ENCODE measurements at places on chromosomes 3 and 15.
A peak's percentile ranks its signal among the peaks of the same experiment; 100 is the strongest.

- DNase-seq: no peak
These were observed 19.1 kb upstream of the CHST2 start for GRCh38 chr3:143100451-143100850.

- no peak for DNase-seq
These were observed 8.3 kb downstream of the MYO5A start for GRCh38 chr15:52520421-52520820.

DNA sequence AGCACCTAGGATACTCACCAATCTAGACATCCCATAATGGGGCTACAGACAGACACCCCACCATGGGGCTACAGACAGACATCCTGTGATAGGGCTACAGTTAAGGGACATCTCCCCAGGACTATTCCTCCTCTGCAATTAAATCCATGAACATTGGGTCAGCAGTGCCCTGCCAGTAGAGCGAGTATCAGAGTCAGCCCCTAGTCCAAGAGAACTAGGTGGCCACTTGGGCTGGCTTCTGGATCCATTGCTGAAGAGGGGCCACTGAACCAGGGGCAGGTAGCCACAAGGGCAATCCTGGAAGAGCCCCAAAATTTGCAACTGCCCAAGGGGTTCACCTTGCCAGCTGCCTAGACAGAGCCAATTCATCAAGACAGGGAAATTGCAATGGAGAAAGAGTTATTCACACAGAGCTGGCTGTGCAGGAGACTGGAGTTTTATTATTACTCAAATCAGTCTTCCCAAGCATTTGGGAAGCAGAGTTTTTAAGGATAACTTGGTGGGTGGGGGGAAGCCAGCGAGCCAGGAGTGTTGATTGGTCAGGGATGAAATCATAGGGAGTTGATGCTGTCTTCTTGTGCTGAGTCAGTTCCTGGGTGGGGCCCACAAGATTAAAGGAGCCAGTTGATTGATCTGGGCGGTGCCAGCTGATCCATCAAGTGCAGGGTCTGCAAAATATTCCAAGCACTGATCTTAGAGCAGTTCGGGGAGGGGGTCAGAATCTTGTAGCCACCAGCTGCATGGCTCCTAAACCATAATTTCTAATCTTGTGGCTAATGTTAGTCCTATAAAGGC, 170.2 kb upstream of the SMAD3 start:
- DNase-seq: no peak

DNA sequence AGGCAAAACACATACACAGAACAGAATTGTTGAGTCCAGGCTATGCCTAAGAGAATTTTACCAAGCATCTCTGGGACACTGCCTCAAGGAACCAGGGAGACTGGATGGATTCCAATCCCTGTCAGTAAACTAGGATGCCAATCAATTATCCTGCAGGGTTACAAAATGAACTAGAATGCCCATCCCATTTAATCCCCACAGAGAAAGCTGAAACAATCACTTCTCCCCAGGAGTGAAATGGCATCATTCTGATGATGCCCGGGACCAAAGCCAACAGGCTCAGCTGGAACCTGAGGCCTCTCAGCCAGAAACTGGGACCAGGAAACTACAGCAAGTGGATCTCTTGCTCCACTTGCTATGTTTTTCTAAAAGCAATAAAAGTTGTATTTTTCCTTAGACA, 130.0 kb upstream of the TJP1 start:
- DNase-seq: no peak

DNA sequence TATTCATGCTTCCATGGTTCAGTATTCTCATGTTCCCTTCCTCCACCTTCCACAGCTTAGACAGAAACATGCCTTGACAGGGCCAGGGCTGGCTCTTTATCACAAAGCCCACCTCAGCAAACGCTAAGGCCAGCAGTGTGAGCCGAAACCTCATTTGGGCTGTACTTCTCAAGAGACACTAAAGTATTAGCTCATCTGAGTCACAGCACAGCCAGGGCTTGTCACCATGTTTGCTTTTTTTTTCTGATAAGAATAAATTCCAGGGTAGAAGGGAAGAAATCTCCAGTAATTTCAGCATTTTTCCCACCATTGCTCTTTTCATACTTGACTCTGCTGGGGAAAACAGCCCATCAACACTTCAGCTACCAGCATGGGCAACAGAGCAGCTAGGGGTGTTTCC, 95.4 kb downstream of the MYLK start:
- no peak for DNase-seq

DNA sequence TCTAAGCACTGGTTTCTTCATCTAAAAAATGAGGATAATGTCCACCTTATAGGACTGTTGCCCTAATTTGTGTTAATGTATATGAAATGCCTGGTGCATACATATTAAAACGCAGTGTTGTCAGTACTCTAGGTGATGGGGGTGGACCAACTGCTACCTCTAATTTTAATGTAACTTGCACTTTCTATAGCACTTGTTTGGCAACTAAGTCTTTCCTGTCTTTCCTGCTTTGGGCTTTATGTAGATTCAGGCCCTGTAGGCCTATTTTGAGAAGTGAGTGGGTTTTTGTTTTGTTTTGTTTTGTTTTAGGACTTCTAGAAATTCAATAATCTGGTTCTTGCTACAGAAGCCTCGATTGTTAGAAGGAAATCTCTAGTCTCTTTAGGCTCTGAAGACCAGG, 21.2 kb downstream of the SLC7A14 start:
- DNase-seq: no peak

DNA sequence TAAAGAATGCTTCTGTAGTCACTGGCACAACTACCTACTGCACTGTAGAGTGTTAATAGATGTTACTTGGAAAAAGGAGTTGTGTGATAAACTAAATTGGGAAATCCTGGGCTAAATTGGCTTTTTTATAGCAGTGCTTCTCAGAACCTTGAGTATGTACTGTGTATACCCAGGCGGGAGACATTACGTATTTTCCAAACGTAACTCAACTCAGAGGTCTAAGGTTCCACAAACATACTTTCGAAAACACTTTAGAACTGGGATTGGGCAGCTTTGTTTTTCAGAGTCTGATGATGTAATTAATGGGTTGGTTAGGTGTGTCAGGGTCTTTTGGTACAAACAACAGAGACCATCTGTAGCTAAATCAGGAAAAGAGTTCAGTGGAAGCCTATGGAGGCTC, 53.5 kb upstream of the CHST2 start:
- no peak for DNase-seq

GRCh38 chr3:67113802-67114407, 115.8 kb downstream of the KBTBD8 start:
- peak; percentile 65 for DNase-seq

DNA sequence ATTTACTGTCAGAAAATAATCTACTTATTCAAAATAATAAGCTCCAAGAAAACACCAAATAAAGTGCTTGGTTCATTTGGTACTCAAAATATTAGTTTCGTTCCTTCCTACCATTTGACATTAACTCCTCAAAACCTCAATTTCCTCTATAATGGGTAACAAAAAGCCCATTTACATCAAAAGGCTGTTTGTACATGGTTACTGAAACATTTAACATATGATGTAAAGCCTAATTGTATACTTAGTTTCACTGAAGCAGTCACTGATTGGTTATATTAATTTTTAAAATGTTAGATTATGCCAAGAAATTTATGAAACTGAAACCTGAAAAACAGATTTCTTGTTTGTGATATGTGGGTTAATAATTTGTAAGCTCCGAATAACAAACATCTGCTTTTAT, 14.7 kb downstream of the XRN1 start:
- no peak for DNase-seq

- peak; percentile 53 for DNase-seq
These were observed 62.9 kb downstream of the ATG7 start for GRCh38 chr3:11335056-11335608.

DNA sequence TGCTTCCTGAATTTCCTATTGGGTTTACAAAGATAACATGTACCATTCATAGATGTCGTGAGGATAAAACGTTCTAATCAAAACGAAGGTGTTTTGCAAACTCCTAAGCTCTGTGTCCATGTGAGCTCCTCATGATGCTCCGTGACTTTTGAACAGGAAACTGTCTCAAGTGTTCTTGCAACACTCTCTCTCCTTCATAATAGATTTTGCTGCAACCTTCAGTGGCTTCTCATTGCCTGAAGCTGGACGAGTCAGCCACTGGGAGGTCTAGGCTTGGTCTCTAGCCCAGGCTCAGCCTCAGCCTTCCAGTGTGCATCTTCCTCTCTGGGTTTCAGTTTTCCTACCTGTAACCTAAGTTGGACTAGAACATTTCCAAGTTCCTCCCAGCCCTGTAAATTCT, 18.7 kb upstream of the BCL2A1 start:
- DNase-seq: no peak
